ENCODE measurements at places on chromosomes 3 and 15.

GRCh38 chr3:166810741-166811445, 569.2 kb downstream of the ZBBX start:
- no peak for DNase-seq

DNA sequence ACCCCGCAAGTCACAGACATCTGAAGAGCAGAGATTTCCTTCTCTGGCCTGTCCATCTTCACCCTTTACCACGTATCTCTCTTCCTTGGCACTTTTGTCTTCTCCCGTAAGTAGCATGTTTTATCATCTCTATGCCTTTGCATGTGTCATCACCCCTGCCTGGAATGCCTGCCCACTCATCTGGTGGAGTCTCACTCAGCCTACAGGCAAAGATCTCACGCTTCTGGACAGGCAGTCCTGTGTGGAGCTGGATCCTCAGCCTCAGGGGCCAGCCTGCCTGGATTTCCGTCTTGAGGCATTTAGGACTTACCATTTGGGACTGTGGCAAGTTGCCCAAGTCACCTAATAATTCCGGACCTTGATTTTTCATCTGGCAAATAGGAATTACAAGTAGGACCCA, 114.3 kb upstream of the CACNA2D3 start:
- DNase-seq: no peak

GRCh38 chr3:126212620-126213378, 32.4 kb upstream of the ALDH1L1 start:
- DNase-seq: no peak

DNA sequence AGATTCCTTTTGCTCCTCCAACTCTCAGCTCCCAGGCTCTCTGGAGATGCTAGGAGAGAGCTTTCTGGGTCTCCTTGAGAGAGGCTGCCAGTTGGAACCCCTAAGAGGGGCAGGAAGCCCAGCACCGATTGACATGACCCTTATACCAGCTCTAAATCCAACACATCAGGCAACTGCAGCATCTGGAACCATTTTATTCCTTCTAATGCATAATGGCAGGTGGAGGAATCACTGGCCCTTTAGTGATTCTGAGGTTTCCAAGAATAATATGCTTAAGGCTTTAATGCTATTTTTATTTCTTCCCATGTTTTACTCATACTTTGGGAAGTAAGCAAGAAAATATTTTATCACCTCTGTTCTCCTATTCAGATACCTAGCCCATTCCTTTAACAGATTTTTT, 60.3 kb upstream of the TEX264 start:
- no peak for DNase-seq

- DNase-seq: no peak
These were observed 42.3 kb downstream of the CPN2 start for GRCh38 chr3:194308601-194309449.

DNA sequence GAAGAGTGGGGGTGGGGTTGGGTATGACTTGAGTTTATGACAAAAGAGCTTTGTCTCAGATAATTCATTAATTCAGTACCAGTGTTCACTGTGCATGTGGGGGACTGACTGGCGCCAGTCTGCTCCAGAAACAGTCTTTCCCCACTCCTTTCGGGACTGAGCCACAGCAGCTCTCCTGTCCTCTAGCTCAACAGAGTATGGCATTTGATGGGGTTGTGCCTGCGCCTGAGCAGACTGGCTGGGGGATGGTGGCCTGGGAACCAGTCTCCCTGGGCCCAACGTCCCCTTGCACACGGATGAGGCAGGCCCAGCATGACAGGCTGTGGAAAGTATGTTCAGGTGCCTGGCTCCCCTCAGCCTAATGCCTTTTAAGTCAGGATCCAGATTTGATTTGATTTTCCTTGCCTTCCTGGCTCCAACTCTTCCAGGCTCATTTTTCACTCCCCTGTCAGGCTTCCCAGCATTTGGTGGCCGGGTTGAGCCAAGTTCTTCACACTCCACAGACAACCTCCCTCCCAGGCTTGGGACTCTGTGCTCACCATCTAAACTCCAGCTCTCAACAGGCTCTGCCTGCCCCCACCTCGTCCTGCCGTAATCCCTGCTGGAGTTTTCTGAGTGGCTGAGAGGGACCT, 105.0 kb downstream of the MYLK start:
- no peak for DNase-seq

DNA sequence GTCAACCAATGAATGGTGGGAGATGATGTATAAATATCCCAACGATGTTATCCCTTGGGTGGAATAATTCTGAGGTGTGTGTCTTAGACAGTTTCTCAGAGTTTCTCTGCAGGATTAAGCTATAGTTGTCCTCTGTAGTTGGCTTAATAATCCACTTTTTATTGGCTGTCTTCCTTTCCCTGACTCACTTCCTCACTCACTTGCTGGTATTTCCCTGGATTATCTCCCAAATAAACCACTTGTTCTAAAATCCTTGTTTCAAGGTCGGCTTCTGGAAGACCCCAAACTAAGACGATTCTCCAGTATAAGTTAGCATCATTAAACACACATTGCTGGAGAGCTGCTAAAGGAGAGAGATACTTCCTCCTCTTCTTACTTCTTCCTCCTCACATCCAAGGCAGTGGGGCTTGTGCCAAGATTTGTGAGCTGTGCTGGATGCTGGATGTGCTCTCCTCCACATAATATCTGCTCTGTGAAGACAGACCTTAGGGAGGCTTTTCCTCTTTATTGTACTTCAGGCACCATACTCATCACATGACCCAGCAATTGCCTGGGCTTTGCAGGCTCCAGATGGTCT, 22.5 kb upstream of the ROPN1 start:
- DNase-seq: no peak

GRCh38 chr3:71399478-71399877, 184.1 kb downstream of the FOXP1 start:
- no peak for DNase-seq

DNA sequence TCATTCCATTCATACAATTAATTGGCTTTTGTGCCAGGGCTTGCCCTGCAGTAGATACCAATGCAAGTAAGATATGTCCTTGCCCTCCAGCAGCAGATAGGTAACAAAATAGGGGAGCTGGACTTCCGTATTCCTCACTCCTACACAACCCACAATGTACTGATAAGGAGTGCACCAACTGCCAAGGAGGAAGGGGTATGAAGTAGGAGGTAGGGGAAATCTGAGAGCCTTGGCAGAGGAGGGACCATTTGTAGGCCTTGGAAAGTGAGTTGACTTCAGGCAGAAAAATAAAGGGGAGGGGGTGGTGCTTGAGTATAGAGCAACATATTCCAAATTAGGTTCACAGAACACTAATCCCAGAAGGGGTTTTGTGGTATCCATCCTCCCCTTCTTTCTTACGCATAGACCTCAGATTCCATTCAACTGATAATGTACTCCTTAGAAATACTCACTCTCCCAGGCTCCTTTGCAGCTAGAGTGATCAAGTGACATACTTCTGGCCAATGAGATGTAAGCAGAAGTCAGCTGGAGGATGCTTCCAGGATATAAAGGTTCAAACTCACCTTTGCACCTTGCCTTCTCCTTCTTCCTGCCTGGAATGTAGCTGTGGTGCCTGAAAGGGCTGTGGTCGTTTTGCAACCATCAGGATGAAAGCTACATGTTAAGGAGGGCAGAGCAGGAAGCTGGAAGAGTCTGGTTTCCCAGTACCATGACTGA, 127.1 kb upstream of the SMAD3 start:
- no peak for DNase-seq

DNA sequence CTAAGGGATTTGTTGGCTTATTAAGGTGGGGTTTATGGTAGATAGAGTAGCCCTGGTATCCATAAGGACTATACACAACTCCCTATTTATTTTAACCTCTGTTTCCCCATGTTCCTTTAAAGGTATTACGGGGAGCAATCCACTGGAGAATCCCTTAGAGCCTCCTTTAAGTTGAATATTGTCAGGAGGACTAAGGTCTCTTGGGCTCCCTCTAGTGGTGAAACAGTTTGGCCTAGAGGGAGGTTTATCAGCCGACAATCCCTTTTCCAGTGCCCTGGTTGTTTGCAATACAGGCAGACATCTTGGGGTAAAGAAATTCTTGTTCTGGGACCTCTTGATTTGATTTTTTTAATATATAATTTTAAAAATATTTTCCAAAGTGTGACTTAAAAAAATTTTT, 12.9 kb downstream of the OPA1 start:
- no peak for DNase-seq

DNA sequence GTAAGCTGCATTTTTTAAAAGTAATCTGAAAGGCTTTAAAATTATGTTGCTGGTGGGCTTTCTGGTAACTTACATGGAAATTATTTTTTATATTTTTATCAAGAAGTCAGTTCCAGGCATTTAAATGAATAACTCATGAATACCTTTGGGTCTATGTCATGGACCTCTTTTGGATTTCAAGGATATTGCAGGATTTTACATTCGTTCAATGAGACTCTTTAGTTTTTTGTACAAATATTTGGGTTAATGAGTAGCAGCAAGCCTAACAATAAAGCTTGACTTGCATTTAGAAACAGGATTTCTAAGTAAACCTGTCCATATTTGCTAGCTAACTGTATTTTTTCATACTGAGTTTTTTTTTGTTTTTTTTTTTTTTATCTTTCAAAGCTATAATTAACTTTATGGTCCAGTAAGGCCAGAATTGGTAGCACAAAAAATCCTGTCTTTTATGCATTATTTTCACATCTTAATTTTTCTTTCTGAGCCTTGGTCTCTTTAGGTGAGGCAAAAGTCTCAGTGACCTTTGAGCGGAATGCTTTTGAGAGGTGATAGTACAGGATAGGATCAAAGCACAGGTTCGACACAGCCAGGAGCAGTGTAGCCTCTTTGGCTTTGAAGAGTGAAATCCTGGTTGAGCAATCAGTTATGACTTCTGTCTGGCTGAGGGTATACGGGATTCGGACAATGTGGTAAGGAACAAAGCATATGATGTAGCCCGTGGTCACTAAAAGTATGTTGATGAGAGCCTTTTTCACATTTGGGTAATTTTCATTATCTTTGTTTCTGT, 4.8 kb downstream of the GPR171 start:
- no peak for DNase-seq

- no peak for DNase-seq
These were observed 94.6 kb upstream of the SNTN start for GRCh38 chr3:63557912-63558311.

DNA sequence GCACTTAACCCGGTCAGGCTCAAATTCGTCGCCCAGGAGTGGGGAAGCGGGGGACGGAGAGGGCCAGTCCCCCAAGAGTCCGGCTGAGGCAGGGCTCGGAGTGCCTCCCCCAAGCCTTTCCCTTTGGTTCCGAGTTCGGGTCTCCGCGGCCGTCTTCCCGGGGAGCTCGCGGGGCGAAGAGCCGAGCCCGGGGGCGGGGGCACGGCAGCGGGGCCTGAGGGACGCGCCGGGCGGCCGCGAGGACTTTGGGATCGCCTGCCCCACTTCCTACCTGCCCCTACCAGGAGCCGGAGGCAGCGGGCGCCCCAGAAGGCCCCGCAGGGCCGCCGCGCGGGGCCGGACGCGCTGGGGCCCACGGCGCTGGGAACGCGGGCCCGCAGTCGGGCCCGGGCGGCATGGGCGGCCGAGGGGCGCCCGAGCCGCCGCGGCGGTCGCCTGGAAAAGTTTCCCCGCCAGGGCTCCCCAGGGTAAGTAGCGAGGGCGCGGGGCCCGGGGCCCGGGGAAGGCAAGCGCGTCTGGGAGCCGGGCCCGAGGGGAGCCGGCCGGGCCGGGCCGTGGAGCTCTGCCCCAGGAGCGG, 2.8 kb downstream of the FURIN start:
- peak; percentile 28 for DNase-seq

- no peak for DNase-seq
These were observed 1.2 kb upstream of the ZNF445 start for GRCh38 chr3:44478606-44479094.

- no peak for DNase-seq
These were observed 16.1 kb upstream of the CMTM7 start for GRCh38 chr3:32375596-32375930.

- no peak for DNase-seq
These were observed 1.9 kb upstream of the ALS2CL start for GRCh38 chr3:46695177-46695961.

DNA sequence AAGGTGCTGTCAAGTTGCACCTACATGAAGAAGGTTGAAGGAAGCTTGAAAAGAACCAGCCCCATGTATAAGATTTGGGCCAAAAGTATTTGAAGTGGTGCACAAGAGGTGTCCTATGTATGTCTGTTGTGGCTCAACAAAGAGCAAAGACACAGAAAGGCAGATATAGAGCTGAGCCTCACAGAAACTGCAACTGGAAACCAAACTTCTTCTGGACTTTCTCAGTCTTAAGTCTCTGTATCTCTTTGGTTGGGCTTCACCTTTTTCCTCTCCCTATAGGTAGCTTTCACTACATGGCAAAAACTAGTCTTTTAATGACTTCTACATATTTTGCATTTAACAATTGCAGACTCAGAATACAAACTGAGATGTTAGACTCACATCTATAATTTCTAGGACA, 8.8 kb upstream of the CMC1 start:
- no peak for DNase-seq

DNA sequence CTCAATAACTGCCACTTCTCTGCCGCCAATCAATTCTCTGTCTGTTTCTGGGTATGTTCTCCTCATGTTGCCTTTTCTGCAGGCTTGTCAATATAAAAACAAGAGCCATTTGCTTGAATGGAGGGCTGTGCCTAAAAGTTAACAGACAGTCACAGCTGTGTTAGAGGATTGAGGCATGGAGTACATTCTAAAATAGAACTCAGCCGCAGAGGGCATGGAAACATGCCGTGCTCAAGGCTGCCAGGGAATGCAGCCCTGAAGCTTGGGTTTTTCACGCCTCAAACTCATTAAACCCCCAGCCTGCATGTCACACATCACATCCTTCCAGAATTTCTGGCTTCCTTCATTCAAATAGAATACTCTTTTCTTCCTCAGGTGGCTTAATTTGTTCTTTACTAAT, 166.6 kb downstream of the TPRG1 start:
- no peak for DNase-seq

DNA sequence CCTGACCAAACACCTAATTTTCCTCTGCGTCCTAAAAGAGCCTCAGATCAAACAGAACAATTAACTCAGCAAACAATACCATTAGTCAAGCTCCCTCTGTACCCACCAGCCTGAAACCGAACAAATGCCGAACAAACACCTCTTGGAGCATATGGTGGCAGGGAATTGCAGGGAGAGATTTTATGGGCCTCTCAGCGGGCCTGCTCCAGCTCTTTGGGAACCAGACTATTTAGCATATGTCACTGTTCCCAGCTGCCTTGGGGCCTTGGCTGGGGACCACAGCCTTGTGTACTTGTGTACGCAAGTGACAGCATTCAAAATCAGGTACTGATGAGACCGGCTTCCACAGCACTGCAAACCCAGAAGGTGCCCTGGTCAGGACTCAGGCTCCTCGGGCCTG, 388.8 kb upstream of the PPP2R3A start:
- no peak for DNase-seq

GRCh38 chr15:63849906-63850305, 16.2 kb upstream of the HERC1 start:
- DNase-seq: no peak

GRCh38 chr3:150240891-150241290, 167.2 kb upstream of the TSC22D2 start:
- no peak for DNase-seq

Data from activated gamma-delta T cell (primary cell).